ENCODE measurements at places on chromosomes 12 and 14.

- no peak for DNase-seq
Observed at GRCh38 chr12:2613326-2614073, 181.3 kb upstream of the FKBP4 start.

GRCh38 chr12:126708492-126708896 is 1558.5 kb upstream of the TMEM132C start:
- DNase-seq: no peak

DNA sequence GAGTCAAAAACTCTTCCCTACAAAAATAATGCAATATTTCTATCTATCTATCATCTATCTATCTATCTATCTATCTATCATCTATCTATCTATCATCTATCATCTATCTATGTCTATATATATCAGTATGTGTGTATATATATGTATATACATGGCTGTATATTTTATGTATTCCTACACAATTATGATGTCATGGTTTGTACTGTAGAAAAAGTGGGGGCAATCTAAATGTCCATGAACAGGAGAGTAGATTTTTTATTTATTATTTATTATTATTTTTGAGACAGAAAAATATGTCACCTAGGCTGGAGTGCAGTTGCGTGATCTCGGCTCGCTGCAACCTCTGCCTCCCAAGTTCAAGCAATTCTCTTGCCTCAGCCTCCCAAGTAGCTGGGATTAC is 45.6 kb upstream of the BICD1 start:
- no peak for DNase-seq

DNA sequence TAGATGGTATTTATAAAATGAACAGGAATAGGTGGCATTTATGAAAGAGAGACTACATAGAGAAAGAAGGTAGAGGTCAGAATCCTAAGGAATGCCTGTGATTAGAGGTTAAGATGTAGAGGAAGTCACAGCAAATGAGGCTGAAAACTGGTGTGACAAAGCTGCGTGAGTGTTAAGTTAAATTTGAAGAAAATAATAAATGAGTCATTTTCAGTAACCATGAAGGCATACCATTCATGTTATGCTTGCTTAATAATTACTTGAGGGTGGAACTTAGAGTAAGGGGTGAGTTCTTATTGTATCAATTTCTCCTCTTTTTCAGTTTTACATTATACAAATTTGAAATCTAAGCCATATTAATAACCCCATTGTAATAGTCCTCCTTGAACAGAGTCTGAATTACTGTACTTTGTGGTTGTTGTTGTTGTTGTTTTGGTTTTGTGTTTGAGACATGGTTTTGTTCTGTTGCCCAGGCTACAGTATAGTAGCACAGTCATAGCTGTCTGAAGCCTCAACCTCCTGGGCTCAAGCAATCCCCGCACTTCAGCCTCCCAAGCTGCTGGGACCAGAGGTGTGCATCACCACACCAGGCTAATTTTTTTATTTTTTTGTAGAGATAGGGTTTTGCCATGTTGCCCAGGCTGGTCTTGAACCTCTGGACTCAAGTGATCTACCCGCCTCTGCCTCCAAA is 761.5 kb downstream of the GALC start:
- no peak for DNase-seq

- DNase-seq: no peak
Observed at GRCh38 chr14:92252323-92252722, 70.6 kb upstream of the SLC24A4 start.

DNA sequence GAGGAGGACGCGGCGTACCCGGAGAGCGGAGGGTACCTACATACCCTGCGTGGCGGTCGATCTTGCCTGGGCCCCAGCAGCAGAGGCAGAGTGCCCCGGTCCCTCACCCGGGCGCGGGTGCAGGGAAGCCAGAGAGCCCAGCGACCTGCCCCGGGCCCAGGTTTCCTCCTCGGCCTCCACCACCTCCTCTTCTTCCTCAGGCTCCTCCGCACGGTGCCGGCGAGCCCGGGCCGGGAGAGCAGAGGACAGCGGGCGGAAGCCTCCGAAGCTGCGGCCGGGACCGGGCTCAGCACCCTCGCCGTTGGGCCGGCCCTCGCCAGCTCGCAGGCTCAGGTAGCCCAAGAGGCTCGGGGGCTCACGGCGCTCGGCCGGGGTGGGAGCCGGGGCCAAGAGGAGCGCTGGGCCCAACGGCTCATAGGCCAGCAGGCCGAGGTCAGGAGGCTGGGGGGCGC is 6.6 kb downstream of the ZNF219 start:
- no peak for DNase-seq
